ENCODE measurements at places on chromosomes 2 and 18.
A peak's percentile ranks its signal among the peaks of the same experiment; 100 is the strongest.

DNA sequence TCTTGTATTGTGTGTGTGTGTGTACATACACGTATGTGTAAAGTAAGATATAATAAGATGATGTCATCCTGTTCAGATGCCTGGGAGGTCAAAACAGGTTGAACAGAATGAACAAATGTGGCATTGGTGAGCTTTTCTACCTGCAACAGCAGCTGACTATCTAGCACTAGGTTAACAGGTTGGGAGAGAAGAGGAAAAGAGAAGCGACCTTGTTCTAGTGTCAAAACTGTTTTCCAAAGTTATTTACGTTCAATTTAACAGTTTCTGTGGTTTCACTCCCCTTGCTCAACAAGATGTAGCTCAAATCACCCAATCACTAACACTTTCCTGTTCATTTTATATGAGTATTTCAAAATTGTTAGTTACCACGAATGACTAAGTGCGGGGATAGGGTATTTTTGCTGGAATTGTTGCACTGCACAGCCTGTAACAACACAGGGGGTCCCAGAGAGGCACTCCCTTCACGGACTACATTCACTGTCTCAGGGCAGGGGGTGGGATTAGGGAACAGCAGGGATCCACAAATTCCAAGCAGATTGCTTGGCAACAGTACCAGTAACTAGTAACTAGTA, 67.5 kb upstream of the DTNB start:
- peak; percentile 40 for DNase-seq

DNA sequence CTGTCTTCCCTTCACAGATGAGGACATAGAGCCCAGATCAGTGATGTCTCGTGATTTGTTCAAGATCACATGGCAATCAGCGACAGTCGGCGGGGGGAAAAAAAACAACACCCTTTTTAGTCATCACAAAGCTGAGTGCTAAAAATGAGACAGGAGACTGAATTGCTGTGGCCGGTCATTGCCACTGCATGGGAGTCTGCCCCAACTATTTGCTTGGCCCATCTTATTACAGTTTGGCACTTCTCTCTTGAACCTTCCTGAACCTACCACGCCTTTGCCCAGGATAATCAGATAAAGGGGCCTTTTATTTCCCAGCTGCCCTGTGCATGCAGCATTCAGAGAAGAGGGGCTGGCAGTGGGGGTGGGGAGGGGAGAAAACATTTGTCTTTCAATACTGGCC, 42.7 kb downstream of the SETBP1 start:
- no peak for DNase-seq

- DNase-seq = no peak
These were observed 3.0 kb upstream of the RPL37A start for GRCh38 chr2:216495656-216496055.

DNA sequence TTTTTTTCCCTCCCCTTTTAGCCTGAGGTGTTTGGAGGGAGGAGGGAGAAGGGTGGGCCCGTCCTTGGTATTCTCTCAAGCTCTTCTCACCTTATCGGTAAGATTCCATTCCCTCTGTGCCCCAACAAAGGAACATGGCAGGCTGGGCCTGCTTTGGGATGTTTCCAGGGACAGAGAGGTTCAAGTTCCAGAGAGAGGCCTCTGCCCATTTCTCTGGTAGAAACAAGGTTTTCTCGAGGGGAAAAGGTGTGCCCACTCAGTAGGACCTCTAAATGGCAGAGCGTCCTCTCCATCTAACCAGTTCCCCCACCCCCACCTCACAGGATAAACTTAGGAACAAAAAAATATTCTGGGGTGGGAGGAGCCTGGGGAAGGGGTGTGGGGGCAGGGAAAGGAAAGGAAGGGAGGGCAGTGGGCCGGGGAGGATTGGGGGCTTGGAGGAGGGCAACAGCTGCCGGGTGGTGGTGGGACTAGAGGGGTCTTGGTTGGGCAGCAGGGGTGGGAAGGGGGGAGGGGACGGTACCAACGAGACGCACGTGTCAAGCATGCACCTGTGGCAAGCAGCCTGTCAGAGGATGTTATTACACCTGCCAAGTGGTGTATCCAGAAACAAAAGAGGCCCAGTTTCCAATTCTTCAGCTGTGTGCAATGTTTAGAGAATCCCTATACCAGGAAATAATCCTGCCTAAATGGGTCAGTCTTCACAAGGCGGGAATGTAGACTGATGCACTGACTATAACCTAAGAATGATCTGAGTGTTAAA, 2.1 kb downstream of the PCBP1 start:
- DNase-seq = peak; percentile 35

GRCh38 chr2:190126798-190127197, 64.3 kb upstream of the MSTN start:
- DNase-seq = no peak

GRCh38 chr18:9336827-9337226, 2.3 kb downstream of the TWSG1 start:
- no peak for DNase-seq

DNA sequence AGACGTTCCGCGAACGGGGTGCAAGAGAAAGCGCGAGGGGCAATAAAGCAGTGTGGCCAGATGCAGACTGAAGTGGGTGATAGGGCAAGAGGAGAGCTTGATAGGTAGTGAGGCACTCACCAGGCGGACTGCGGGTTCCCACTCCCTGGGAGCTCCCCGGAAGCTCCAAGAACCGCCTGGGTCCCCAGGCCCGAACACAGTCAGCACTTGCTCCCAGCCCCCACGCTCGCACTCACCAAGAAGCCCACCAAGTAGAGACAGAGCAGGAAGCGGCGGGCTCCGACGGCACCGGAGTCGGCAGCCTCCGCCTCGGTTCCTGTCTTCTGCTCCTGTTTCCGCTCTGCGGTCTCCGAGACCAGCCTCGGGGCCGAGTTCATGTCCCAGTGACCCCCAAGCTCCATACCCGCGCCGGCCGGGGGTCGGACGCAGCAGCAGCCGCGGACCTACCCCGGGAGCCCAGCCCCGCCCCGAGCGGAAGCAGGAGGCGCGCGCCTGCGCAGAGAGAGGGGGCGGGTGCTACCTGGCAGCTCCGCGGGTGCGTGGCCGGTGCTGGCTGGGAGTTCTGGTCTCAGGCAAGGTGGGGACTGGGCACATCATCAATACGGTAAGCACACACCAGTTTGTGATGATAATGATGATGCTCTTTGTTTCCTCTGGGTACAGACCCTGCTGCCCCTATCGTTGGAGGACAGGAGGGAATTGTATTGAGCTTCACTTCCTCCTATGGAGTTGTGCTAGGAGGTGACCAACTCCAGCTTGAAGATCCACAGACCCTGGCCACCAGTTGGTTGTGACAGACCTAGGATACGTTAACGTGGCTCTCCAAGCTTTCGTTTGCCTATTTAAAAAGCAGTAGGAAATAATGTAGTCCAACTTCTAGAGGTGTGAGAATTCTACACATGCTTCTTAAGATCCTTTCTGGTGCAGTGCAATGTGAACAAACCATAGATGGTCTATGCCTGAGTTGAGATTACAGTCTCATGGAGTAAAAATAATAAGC, 25.1 kb upstream of the TMEM182 start:
- DNase-seq = peak; percentile 78

DNA sequence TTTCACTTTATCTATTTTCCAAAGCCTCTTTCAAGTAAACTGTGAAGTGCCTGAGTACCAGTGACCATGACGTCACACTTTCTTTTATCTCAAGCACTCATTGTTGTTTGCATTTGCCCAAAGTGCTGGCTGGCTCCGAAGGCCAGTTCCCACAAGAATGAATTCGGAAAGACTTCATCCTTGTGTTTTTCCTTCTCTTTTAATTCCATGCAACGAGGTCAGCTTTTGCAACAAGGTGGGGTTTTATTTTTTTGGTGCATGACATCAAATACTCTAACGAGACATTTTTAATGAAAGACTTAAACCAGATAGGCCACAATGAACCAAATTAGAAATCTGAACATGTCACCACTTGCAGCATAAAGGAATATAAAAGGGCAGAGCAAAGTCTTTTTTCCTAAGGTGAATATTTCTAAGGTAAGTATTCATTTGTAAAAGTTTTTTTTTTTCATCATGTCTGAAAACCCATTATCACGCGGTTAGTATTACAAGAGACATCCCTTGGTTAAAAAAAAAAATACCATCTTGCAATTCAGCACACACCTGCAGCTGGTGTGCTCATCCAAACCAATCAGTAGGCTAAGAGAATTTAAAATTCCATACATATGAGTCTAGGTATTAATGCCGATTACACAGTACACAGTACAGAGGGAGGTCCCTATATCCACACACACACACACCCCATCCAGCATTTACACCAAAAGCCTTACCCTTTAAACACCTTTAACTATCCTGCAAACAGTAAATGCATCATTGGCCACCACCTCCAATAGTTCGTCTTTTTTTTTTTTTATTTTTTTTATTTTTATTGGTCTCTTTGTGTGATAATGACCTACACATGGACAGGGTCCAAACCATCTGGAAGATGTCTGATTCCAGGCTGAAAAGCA, 2.3 kb downstream of the ARL4C start:
- peak; percentile 71 for DNase-seq

- peak; percentile 58 for DNase-seq
These were observed 87.8 kb downstream of the LYPD1 start for GRCh38 chr2:132581991-132582738.

GRCh38 chr2:237210763-237211162, 125.1 kb downstream of the COPS8 start:
- no peak for DNase-seq

- DNase-seq = no peak
These were observed 14.2 kb downstream of the TET3 start for GRCh38 chr2:73998933-73999332.

DNA sequence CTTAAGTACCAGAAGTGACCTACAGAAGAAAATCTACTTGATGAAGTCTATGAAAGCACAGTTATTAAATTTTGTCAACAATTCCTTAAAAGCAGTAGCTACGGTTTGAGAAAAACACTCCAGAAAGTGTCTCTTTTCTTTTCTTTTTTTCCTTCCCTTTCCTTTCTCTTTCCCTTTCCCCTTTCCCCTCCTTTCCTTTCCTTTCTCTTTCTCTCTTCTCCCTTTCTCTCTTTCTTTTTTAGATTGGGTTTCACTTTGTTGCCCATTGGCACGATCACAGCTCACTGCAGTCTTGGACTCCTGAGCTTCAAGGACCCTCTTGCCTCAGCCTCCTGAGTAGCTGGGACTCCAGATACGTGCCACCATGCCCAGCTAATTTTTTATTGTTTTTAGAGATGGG, 2.6 kb upstream of the ALMS1 start:
- no peak for DNase-seq

DNA sequence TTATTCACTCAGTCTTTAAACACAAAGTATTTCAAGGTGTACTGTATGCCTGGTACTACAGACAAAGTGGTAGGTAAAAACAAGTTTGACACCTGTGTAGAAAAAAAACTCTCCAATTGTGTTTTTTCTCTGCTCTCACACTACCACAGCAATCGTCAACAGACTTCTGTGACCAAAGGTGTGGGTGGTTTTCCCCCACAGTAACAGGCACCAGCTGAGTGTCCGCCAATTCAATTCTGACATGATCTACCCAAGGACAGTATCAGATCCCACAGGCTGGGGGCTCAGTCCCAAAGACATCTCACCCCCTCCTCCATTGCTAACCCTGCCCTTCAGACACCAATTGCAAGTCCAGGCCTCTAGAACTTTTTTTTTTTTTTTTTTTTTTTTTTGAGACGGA, 71.2 kb downstream of the CD226 start:
- no peak for DNase-seq

- DNase-seq = peak; percentile 1
These were observed 6.9 kb downstream of the ABCG5 start for GRCh38 chr2:43831543-43832294.

DNA sequence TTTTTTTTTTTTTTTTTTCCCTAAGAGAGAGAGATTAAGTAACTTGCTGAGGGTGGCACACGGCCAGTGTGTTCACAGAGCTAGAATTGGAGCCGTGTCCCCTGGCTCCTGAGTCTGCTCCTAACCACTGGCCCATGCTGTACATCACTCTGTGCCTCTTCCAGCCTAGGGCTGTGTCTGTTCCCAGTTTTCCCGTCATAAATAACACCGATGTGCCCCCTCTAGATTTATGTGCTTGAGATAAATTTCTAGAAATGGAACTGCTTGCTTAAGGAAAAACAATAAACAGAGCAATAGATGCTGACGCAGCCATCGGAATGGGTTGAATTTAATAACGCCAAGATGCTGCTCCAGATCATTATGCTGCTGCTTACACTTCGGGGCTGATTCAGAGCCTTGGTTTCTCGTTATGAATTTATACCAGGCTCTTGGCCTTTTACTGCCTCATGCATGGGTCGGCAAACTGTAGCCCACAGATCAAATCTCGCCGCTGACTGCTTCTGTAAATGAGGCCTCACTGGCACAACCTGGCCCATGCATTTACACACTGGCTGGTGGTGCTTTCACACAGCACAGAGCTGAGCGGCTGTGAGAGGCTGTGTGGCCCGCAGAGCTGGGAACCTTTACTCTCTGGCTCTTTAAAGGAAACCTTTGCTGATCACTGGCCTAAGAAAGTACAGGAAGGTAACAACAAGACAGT, 58.1 kb downstream of the NDUFA10 start:
- DNase-seq = no peak

- no peak for DNase-seq
These were observed 181.3 kb downstream of the SEPTIN10 start for GRCh38 chr2:109432421-109432820.

GRCh38 chr2:40937284-40937683, 485.4 kb upstream of the SLC8A1 start:
- no peak for DNase-seq

DNA sequence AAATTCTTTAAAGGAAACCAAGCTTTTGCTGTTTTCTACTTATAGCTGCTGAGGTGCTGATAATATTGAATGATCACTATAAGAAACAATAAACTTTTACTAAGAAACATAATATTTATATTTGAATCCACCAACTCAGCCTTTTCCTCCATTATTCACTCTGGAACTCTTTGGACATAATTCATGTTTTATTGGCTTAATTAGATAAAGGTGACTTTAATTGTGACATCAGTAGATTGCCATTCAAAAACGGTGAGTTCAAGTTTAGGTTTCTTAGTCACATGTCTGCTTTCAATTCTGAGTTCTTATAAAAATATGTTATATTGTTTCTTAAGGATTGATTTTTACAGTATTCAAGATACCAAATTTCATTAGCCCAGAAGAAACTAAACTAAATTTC, 24.0 kb downstream of the CCDC85A start:
- DNase-seq = no peak

- no peak for DNase-seq
These were observed 38.9 kb downstream of the C1D start for GRCh38 chr2:68023904-68024303.

- DNase-seq = no peak
These were observed 64.8 kb upstream of the RND3 start for GRCh38 chr2:150552041-150552820.

DNA sequence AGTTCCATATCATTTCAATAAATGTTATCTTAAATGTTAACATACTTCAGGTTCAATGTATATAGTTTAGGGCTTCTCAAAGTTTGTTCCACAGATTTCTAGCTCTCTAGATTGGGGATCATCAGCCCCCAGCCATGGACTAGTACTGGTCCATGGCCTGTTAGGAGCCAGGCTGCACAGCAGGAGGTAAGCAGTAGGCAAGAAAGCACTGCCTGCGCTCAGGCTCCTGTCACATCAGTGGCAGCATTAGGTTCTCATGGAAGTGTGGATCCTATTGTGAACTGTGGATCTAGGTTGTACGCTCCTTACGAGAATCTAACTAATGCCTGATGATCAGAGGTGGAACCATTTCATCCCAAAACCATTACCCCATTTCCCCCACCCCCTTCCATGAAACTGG, 531.1 kb downstream of the PARD3B start:
- no peak for DNase-seq

- DNase-seq = no peak
These were observed 93.0 kb upstream of the GLI2 start for GRCh38 chr2:120642646-120643045.
